ENCODE measurements at places on chromosomes 7 and 10. TPM values are rescaled to one million over a fixed set of nuclear protein-coding genes. Genes with fewer than 3 reads are reported as not detected.

Gene NRCAM
- 3.4 TPM for total RNA-seq

DNA sequence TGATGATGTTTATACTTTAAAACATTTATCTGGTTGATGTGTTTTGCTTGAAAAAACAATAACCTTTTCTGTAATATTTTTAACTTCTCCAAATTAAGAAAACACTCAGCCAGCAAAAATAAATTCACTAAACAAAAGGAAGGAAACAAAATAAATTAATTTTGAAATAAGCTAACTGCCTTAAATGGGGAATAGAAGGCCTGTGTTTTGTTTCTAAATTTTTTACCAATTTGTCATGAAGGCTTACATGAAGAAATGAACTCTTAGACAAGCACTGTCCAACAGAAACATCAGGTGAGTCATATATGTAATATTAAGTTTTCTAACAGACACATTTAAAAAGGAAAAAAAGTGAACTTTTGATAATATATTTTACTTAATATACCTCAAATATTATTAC lies 68.5 kb downstream of the LRRN3 start:
- no peaks in the 10 kb centered on the region for H3K27me3 ChIP-seq
- no peaks in the 10 kb centered on the region for H3K4me1 ChIP-seq
- no peak for DNase-seq
- H3K4me3 ChIP-seq: no peak overlapping the region

GRCh38 chr7:45215601-45216062 lies 58.0 kb downstream of the RAMP3 start:
- H3K36me3 ChIP-seq: no peaks in the 10 kb centered on the region
- H3K27ac ChIP-seq: no peak overlapping the region
- no peak for DNase-seq
- H3K4me1 ChIP-seq: no peaks in the 10 kb centered on the region

DNA sequence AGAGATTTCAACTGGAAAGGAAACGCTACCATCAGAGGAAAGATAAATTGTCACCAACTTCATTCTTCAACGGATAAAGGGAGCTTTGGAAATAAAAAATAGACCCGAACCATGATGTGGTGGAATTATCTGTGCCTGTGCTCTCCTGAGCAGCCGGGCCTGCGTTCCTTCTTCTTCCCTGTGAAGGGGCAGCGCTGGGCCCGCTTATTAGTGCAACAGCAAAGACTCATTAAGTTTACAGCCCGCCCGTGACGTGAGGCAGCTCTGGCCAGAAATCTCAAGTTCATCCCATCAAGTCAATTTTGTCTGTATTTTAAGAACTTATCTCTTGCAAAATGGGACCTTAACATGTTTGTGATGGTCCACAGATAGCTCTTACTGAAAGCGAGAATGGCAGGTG lies 193.7 kb downstream of the ADARB2 start:
- no peak overlapping the region for H3K4me3 ChIP-seq
- H3K4me1 ChIP-seq: no peaks in the 10 kb centered on the region
- no peaks in the 10 kb centered on the region for H3K36me3 ChIP-seq

GRCh38 chr7:121505021-121505420 lies 108.9 kb upstream of the FAM3C start:
- DNase-seq: peak; percentile 70
- no peaks in the 10 kb centered on the region for H3K27me3 ChIP-seq

GRCh38 chr7:38973760-38974159 lies 3.9 kb upstream of the POU6F2 start:
- H3K4me1 ChIP-seq: no peaks in the 10 kb centered on the region
- no peak overlapping the region for H3K27ac ChIP-seq
- H3K27me3 ChIP-seq: peaks cover 16% of the 10 kb centered on the region
- no peak for DNase-seq
